HFFc6 (cell line): ENCODE measurements at places on chromosomes 12 and 14.
A peak's percentile ranks its signal among the peaks of the same experiment; 100 is the strongest.

GRCh38 chr14:79016828-79017505 lies 846.8 kb downstream of the NRXN3 start:
- peak; percentile 88 for DNase-seq

DNA sequence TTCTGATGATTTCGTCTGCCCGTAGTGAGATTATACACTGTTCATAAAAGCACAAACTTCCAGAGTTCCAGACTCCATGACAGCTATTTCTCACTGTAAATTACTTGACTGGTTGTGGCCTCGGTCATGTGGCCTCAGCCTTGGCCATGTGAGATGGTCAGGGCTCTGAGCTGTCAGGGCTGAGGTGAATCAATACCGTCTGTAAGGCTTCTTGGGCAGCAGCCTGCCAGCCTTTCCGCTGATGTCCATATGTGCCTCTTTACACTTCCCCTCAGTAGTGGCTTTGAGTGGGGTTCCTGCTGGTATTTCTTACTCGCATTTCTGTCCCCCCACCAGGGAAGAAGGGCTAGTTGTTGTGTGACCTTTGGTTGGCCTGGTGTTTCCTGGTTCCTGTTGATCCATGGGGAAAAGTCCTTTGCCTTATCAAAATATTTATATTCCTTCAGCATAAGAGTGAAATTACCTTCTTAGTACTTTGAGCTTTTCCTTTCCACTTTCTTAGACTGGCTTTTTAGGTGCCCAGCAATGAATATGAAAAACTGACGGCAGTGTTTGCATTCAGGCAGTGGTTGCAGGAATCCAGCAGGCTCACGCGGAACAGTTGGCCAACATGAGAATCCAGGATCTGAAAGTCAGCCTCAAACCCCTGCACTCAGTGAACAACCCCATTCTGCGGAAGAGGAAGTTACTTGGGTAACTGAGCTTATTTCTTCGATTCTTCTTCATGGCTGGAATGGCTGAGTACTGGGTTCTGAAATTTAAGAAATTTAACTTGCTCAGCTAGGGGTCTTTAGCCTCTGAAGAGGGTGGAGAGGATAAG lies 46.1 kb downstream of the MAPKAPK5 start:
- DNase-seq = no peak

- peak; percentile 25 for DNase-seq
Measured at GRCh38 chr12:121712190-121712460, 427 bp upstream of the TMEM120B start.

GRCh38 chr12:26157001-26157400 lies 32.2 kb upstream of the BHLHE41 start:
- no peak for DNase-seq

DNA sequence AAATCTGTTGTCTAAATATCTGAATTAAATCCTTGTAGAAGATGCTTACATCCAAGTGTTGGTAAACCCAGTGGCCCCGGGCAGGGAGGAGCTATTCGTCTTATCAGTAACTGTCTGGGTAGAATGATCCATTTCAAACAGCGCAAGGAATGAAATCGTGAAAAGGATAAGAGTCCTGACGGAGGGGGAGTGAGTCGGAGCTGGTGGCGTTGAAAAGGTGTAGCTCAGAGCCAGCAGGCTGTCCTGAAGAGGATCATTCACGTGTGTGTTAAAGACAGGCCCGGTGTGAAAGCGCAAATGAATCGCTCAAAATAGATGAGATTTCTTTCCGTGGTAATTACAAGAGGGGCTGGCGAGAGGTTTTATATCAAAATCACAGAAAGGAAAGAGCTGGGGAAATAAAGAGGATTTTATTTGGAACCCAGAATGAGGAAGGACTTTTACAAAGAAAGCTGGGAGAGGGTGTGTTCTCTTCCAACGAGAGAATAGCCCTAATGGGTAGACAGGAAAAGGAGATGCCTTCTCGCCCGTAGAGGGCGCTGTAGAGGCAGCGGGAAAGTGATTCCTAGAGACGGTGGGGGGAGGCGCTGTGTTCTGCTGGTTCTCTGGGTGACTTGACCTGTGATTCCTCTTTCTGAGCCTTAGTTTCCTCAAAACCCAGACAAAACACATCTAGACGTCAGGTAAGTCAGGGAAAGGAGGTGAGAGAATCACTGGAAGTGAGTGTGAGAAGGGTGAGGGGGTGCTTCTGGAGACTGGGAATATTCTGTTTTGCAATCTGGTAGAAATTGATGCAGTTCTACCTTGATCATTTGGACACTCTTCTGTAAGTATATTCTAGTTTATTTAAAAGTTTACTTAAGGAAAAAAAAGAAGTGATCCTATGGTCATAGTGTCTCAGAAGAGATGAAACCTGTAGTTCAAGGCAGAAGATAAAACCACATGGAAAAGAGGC lies 39.3 kb downstream of the SRRM4 start:
- DNase-seq = no peak

- no peak for DNase-seq
Measured at GRCh38 chr12:49264466-49264872, 413 bp upstream of the TUBA1C start.

DNA sequence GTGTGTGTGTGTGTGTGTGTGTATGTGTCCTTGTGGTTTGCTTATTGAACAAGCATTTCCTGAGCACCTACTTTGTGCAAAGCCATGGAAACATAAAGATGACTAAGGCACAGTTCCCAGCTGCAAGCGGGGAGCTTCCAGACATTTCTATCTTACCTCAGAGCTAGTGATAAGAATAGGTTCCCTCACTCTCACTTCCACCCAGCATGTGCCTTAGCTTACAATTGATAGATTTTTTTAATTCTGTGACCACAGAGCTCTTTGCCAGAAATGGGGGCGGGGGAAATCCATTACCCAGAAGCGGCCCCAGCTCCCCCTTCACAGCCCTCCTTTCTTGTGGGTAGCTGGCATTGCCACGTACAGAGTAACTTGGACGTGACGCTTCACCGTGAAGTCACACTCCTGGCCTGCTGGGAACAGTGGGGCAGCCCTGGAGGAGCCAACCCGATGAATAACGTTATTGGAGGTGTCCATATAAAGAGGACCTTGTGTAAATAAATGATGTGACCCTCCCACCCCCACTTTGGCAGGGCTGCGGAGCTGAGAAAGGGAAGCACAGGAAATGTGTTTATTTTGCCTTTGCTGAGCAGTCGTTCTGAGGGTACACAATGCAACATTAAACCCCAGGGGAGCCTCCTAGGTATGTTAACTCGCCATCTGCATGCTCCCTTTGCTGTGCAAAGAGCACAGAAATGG lies 238.9 kb downstream of the CHST11 start:
- DNase-seq = peak; percentile 78

GRCh38 chr12:34289431-34290380 lies 267.4 kb downstream of the ALG10 start:
- DNase-seq = no peak

DNA sequence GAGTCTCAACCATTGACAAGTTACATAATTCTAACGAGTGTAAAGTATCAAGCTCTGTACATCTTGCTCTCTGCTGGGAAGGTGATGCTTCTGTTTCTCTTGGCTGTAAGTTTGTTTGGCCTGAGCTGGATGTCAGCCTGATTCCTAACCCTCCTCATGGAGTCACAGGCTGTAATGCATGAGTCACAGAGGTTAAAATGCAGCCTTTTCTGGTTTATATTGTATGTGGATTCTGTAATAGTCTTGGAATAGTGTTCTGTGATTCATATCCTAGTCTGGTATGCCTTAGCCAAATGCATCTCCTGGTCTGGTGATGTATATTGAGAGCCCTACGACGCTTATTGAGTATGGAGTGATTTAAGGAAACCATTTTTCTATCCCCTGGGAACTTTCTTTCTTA lies 104.5 kb upstream of the FRMD6 start:
- peak; percentile 98 for DNase-seq

DNA sequence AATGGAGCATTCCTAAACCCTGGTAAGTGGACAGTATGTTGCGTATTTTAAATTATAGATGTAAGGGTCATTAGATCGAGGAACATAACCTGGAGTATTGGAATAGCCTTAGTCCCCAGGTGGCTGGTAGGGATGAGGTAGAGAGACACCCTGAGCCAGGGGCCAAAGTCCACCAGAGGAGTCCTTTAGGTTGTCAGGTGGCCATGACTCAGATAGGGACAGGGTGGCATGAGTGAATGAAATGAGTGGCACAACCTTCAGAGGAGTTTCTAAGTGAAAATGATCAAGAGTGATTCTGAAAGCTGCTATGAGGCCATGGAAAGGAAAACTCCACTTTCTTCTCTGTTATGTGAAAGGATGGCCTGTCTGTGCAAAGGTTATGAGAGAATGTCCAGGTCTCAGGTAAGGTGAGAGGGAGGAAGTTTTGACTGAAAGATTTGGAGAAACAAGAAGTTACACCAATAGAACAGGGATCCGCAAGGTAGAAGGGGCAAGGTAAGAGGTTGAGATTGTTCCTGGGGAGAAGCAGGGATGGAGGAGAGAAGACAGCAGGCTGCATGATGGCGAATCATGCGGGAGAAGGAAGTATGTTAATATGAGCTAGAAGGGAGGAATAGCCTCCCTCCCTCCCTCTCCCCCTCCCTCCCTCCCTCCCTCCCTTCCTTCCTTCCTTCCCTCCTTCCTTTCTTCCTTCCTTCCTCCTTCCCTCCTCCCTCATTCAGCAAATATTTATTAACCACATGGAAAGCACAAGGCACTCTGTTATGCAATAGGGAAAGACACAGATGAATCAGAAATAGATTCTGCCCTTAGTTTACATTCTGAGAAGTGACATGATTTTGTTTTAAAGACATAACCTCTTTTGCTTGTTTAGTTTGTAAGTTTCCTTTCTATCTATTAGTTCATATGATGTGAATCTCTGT lies 14.0 kb upstream of the RIPK3 start:
- DNase-seq = peak; percentile 56

GRCh38 chr12:57229046-57229633 lies 371 bp upstream of the SHMT2 start:
- DNase-seq = no peak

DNA sequence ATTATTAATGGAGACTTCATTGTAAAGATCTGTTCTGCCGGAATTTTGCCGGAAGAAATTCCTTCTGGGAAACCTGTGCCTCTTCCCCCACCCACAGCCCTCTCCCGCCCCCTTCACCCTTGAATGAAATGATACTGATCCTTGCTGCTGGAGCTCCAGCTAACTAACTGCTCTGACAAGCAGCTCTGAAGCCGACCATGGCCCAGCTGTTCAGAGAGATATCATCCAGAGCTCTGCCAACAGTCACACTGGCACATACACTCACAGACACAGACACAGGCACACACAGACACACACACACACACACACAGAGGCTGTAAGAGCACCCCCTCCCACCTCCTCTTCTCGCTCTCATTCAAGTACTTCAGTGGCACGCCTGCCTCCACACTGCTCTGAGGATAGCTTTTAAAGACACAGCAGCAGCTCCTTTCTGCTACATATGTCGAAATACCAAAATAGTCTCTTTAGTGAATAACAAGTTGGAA lies 88.6 kb downstream of the R3HDM2 start:
- no peak for DNase-seq

GRCh38 chr14:23984891-23985602 lies 3.7 kb upstream of the DHRS4L2 start:
- DNase-seq = peak; percentile 81

DNA sequence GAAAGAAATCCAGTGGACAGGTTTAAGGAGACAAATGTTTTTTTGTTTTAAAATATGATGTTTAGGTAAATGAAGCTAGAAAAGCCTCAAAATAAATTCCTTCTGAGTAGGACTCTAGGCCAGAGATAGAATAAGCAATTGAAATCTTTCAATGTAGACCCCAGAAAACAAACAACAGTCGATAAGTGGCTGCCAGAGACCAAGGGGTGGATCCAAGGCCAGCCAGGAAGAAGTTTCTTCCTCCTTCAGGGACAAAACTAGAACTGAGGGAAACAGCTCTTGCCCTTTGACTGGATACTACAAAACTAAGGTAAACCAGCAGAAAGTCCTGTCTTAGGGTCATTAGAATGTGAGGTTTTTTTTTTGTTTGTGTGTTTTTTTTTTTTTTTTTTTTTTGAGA lies 481.6 kb downstream of the RAD51B start:
- no peak for DNase-seq

GRCh38 chr12:12056951-12057350 lies 13.8 kb upstream of the BCL2L14 start:
- DNase-seq = no peak

- DNase-seq = no peak
Measured at GRCh38 chr14:49092345-49092744, 493.8 kb downstream of the RPS29 start.

- peak; percentile 76 for DNase-seq
Measured at GRCh38 chr14:22432348-22432976, 156.6 kb downstream of the DAD1 start.

DNA sequence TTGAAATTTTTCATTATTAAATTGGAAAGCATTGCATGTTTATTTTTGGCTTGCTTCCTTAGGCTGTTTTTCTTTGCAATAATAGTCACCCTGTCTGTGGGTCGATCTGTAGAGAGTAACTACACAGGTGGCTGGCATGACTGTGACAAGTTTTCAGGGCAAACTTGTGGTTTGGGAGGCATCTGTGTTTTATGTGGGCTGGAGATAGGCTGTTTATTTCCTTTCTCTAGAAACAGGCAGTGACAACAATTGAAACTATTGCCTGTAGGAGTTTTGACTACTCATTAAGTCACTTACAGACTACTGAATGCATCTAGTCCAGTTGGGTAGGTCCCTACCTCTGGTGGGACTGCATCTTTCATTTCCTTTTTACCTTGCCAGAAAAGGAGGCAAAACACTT lies 155.6 kb downstream of the DYRK2 start:
- no peak for DNase-seq

DNA sequence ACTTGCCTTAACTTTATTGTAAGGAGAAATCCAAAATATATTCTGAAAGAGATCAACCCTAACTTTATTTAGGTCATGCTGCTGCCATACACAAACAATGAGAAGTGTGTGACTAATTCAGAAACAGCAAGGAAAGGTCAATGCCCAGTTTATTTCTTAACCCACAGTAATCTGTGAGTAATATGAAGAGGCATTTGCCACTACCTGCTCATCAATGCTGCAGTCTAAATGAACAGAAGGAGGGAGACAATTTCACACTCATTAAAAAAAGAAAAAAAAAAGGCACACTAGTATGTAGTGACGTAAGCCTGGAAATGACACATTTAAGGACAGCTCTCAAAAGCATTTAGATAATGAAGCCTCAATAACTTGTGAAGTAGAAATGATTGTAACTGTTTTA lies 90.5 kb upstream of the FOXN3 start:
- DNase-seq = peak; percentile 72

DNA sequence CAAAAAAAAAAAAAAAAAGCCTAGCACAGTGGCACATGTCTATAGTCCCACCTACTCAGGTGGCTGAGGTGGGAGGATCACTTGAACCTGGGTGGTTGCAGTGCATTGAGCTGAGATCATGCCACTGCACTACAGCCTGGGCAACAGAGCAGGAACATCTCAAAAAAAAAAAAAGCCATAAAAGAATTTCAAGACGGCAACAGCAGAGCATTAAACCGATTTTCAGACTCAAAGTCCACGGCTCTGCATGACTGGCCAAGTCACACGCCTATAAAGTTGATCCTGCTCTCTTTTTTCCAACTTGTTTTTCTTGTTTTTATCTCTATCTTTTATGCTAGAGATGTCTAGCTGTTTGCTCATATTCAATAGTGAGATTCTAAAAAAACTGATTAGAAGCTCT lies 45.3 kb downstream of the FBXO34 start:
- DNase-seq = no peak

- peak; percentile 13 for DNase-seq
Measured at GRCh38 chr12:124809878-124810277, 53.8 kb downstream of the SCARB1 start.

GRCh38 chr12:123384318-123384993 lies 524 bp downstream of the KMT5A start:
- DNase-seq = no peak
